ENCODE measurements at places on chromosomes 6 and 20. TPM values are rescaled to one million over a fixed set of nuclear protein-coding genes. Genes with fewer than 3 reads are reported as not detected.

SIRPB1 gene
- total RNA-seq, result 1.3 TPM

NNAT gene
- not detected for total RNA-seq

- no peak for DNase-seq
- no peak overlapping the region for H3K4me3 ChIP-seq
These were observed 24.9 kb upstream of the HDGFL1 start for GRCh38 chr6:22544476-22544875.

- no peak overlapping the region for H3K4me3 ChIP-seq
- H3K4me1 ChIP-seq, result no peaks in the 10 kb centered on the region
- H3K36me3 ChIP-seq, result no peaks in the 10 kb centered on the region
These were observed 102.7 kb downstream of the PAX1 start for GRCh38 chr20:21808139-21808538.

UTRN gene
- total RNA-seq, result 224 TPM

DNA sequence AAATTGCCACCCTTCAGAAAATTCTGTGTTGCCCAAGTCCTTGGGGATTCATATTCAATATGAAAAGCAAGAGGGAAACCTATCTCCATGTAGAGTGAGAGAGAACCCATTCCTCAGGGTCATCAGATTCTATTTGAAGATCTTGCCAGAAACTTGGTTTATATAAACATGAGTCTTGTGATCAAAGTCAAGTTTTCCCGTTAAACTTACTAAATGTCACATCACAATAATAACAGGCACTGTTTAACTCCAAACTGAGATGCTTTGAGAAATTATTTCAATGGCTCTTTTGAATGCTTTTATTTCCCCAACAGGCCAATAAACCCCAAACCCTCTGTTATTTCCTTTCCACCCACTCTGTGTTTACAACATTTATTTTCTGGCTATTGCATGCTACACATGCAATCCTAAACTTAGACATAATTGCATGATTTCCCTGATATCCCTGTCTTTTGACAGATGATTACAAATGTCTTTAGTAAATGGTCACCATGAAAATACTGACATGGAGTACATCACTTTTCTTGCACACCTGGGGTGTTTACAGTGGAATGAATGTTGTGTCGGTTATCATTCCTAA lies 31.1 kb upstream of the SSTR4 start:
- no peaks in the 10 kb centered on the region for H3K4me1 ChIP-seq
- no peak overlapping the region for H3K27ac ChIP-seq
- no peak for DNase-seq
- H3K27me3 ChIP-seq, result no peaks in the 10 kb centered on the region
- no peak overlapping the region for H3K4me3 ChIP-seq

Data from B cell (primary cell).